ENCODE measurements at places on chromosomes 5 and 9.

DNA sequence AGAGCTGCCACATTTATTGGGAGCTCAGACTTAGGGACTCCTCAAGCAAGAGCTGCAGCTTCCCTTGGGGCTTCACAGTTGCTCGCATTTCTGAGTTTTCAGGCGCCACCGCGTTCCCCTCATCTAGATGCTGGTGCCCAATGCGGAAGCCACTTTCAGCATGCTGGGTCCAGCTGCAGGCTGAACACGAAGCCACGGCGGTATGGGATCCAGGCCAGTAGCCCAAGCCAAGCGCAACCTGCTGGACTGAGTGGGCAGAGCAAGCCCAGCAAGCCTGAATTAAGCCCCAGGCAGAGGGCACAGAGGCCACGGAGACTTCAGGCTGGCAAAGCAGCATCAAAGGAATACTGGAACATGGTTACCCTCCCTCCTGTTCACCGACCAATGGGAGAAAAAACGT is 391.5 kb downstream of the HTR1A start:
- no peak for DNase-seq

DNA sequence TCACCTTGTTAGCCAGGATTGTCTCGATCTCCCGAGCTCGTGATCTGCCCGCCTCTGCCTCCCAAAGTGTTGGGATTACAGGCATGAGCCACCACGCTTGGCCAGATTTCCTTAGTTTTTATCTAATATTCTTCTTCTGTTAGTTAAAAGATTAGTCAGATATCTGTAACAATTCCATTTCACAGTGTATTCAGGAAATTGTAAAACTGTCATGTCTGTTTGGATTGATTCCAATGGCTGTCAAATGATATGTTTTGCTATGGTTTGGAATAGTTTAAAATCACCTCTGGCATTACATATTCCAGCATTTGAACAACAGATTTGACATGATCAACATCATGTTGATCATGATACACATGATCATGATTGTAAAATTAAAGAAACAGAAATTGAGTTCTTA is 193.6 kb upstream of the DAB2 start:
- no peak for DNase-seq

DNA sequence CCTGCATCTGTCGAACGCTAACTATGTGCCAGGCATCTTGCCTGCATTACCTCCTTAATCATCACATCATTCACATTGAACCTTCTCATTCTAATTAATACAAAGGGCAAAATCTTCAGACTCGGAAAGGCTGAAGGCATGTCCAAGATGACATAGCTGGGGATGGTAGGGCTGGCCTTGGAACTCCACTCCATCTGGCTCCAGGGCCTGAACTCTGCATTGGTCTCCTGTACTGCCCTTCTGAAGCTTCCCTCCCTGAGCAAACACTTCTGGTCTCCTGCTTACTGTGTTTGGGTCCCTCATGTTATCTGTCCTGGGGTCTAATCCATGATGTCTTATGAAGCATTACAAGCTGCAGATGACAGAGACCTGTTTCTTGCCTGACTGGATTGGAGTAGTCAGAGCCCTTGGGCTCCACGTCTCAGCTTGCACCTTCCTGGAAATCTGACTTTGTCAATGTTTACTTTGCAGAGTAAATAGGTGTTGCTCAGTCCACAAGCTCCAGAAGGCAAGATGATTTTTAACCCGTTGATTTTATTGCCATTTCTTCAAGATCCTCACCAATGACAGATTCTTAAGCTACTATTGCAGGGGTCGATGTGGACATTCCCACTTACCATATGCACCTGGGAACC is 106.1 kb downstream of the GALNT10 start:
- no peak for DNase-seq

GRCh38 chr5:89071101-89071940 is 188.3 kb upstream of the MEF2C start:
- no peak for DNase-seq

DNA sequence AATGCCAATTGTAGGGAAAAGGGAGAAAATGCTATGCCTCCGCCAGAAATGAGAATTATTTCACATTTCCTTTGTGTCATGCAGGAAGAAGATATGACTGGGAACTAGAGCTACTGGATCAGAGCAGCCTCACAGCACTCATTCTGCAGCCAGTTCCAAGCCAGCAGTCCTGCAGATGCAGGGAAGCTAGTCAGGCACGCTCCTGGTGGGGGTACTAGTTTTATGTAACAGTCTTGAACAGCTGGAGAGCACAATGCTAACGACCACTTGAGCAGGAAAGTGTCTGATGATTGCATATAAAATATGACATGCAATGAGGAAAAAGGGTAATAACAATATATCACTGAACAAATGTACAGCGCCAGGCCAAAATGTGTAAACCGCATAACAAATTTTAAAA is 21.7 kb downstream of the CDH10 start:
- no peak for DNase-seq

Data from NCI-H1436 treated with DMSO at 0.1 percent for 48 hours (cell line).